Midbrain (tissue), 1 donor: ENCODE measurements at places on chromosomes 7 and 10.

GRCh38 chr7:135745703-135746312 lies 2.8 kb downstream of the FAM180A start:
- DNase-seq = no peak

GRCh38 chr7:87345962-87346371 lies 503 bp downstream of the CROT start:
- DNase-seq = peak; percentile 3

DNA sequence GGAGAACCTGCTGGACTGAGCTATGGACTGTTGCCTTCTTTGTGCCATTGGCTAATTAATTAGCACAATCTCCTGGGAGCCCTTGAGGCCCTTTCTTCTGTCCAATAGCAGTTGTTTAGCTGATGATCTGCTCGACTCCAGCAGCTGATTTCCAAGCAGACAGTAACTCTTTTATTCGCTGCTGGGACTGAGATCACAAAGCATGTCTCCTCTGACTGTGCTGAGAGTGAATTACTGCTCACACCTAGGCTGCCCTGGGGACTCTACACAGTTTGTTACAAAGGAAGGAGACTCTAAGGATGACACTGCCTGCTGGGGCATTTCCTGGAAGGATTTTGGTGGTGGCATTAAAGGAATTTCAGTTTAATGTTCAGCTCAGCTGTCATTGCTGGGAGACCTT lies 31.4 kb downstream of the CASP7 start:
- DNase-seq = peak; percentile 14

- DNase-seq = no peak
These were observed 29.5 kb downstream of the BAG3 start for GRCh38 chr10:119680650-119681081.

GRCh38 chr10:17019696-17020095 lies 109.9 kb downstream of the CUBN start:
- no peak for DNase-seq

GRCh38 chr10:112278871-112279270 lies 4.3 kb upstream of the TECTB start:
- DNase-seq = peak; percentile 16

DNA sequence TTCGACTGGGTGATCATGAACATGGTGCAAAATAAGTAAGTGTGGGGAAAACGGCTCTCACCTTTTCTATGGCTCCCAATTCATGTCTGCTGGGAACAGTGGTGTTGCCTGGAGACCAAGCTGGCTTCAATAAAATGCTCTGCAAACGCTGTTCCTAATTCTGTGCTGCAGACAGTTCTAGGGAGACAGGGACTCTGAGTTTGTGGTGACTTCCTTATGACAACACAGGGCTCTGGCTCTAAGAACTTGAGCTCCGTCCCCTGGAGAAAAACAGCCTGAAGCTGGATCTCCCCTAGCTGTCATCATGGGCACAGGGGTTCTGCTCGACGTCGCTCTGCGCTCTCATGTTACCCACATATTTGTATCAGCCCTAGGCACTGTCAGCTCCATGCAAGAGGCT lies 61.0 kb upstream of the INSYN2A start:
- no peak for DNase-seq

GRCh38 chr10:1708746-1709145 lies 28.6 kb downstream of the ADARB2 start:
- DNase-seq = no peak

GRCh38 chr7:37484426-37485073 lies 35.9 kb upstream of the ELMO1 start:
- peak; percentile 23 for DNase-seq

GRCh38 chr10:6012121-6012905 lies 35.0 kb upstream of the IL15RA start:
- DNase-seq = no peak

DNA sequence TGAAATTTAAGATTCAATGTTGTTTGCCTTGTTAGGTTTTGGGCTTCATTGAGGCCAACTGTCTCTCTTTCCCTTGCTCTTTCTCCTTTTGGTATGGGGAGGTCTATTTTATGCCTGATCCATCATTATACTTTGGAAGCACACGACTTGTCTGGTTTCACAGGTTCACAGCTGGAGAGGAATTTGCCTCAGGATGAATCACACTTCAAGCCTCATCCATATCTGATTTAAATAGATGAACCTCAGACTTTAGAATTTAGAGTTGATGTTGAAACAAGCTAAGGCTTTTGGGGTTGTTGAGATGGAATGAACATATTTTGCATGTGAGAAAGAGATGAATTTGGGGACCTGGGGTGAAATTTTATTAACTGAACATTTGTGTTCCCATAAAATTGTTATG lies 150.5 kb upstream of the IGFBP3 start:
- DNase-seq = no peak

- no peak for DNase-seq
These were observed 14.5 kb downstream of the LIMK1 start for GRCh38 chr7:74097937-74098614.

GRCh38 chr7:69199041-69199440 lies 399.2 kb upstream of the AUTS2 start:
- DNase-seq = no peak

DNA sequence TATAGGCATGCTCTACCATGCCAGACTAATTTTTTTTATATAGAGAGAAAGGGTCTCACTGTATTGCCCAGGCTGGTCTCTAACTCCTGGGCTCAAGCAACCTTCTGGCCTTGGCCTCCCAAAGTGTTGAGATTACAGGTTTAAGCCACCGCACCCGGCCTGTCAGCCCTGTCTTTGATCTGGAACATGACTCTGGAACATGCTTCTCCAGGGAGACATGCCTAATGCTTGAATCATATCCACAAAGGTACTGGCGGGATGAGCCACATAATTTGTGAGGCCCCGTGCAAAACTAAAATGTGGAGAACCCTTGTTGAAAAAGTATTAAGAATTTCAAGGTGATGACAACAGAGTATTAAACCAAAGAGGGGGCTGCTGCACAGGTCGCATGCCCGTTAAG lies 282.8 kb downstream of the ARHGAP12 start:
- no peak for DNase-seq

DNA sequence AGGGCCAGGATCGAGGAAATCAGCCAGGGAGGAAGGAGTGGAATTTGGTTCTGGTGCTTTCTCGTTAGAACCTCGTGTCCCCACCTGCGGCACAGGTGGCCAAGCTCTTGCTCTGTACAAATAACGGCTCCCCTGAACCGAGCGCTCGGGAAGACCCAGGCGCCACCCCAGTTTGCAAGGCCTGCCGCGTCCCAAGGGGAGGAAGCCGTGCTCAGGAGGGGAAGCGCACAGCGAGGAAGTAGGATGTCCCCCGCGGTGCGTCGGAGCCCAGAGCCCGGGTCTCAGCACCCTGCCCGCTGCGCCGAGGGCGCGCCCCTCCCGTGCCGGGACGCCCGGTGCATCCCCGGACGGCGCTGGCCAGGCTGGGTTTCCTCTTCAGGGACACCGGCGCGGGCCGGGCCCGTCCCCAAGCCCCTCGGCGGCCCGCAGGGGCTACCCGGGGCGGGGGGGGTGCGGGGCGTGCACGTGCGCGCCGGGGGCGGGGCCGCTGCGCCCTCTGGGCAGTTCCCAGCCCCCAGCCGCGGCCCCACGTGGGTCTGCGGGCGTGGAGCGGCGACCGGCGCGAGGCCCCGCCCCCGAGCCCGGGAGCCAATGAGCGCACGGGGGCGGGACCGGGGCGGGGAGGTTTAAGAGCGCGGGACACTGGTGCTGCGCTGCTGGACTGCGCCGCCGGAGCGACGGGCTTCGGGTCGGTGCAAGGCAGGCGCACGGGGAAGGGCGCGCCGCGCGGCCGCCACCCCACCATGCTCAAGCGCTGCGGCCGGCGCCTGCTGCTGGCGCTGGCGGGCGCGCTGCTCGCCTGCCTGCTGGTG lies at the start of gene LFNG:
Gene LFNG (plus strand): TSS at position 656 of the 812 bp plus-strand sequence. CDS start 88 bp downstream, at position 744.
- peak; percentile 95 for DNase-seq

GRCh38 chr7:107712025-107712424 lies 31.9 kb upstream of the CBLL1 start:
- DNase-seq = no peak

DNA sequence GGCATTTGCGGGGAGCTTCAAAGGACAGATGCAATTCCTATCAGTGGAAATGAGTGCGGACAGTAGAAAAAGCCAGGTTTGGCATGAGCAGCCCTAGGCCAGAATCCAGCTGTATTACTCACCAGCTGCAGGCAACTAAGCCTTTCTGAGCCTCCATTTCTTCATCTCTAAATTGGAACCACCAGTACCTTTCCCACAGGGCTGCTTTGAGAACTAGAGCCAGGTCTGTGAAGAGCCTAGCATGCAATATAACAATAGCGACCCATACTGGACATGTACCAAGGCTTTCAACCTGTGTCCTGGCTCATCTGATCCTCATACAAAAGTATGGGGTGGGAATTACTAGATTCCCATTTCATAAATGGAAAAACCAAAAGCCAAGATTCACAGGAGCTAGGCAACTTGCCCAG lies 101.0 kb downstream of the GSAP start:
- no peak for DNase-seq

GRCh38 chr7:28067171-28067570 lies 113.4 kb downstream of the JAZF1 start:
- DNase-seq = no peak

GRCh38 chr7:3282457-3282856 lies 18.6 kb upstream of the SDK1 start:
- DNase-seq = no peak

DNA sequence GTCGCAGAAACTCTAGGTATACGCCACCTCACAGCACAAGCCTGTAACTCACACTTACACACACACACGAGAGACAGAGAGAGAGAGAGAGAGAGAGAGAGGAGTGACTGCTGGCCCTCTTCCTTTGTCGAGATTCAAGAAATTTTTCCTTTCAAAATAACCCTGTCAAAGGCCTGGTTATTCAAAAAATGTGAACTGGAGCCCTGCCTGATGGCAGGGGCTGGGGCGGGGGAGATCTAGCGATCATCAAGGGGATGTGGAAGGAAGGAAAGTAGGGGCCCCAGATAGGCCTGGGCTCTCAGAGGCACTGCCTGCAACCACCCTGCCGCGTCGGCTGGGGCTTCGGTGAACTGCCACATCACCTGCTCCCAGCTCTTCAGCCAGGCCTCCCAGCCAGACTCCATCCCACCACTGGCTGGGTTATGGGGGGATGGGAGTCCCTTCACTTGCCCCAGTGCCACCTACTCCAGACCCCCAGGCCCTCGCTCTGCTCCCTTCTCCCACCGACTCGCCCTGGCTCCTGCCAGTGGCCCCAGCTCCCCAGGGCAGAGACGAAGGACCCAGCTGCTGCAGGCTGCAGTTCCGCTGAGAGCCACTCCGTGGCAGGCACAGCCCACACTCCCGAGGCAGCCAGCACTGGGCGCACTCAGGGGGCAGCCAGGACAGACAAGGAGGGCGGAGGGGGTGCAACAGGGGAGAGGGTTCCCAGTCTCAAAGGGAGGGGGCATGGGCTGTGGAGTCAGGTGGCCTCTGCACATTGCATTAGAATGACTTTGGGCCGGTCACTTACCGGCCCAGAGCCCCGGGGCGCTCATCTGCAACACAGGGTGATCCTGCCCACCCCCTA lies 15.3 kb downstream of the KCNH2 start:
- DNase-seq = peak; percentile 66

DNA sequence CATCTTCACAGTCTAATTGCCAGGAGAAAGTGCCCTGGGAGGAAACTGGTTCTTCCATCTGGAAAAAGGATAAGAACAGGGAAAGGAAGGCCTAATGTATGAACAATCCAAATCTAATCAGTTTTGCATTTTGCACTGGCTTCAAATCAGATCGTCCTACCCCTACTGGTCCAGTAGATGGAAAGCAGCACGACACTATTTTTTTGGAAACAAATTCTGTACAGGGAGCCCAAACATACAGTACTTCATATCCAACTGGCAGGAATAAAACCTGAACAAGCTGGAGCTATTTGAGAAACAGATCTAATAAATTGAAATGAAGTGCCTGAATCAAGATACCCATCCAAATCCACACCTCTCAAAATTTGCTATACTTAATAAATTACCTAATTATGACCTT lies 36.5 kb downstream of the ETV1 start:
- DNase-seq = no peak

- DNase-seq = no peak
These were observed 139.6 kb downstream of the ZMYND11 start for GRCh38 chr10:274866-275265.

DNA sequence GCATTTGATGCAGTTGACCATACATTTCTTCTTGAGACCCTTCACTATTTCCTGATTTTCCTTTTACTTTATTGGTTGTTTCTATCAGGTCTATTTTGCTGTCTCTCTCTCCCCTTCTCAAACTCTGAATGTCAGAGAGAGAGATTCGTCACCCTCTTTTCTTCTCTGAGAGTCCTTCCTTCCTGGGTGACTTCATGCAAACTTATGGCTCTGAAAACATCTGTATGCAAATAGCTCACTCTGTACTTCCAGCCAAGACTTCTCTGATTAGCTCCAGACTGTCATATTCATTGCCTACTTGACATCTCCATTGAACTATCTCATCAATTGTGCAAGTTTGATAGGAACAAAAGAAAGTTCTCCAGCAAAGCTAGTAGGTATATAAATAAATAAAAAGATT lies 191.7 kb upstream of the KLF6 start:
- DNase-seq = no peak

DNA sequence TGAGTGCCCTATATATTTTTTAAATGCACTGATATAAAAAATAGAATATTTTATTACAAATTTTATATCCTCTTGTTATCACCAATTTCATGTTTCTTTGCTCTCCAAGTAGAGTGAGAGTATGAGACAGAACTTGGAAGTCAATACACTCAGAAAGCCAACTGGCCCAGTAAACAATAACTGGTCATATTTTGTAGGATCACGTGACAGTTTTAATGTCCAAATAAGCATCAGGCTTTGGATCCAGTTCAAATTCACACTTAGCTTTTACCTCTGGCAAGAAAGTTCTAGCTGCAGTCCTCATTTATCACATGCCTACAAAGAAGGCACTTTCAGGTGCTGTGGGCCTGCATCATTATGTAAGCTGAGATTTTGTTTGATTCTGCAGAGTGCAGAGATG lies 21.6 kb upstream of the TPK1 start:
- DNase-seq = no peak

- no peak for DNase-seq
These were observed 3.4 kb downstream of the HOXA9 start for GRCh38 chr7:27161721-27162560.

- DNase-seq = no peak
These were observed 70.5 kb upstream of the LRRC17 start for GRCh38 chr7:102842284-102842683.

- no peak for DNase-seq
These were observed 73.4 kb upstream of the CTBP2 start for GRCh38 chr10:125233726-125234125.

DNA sequence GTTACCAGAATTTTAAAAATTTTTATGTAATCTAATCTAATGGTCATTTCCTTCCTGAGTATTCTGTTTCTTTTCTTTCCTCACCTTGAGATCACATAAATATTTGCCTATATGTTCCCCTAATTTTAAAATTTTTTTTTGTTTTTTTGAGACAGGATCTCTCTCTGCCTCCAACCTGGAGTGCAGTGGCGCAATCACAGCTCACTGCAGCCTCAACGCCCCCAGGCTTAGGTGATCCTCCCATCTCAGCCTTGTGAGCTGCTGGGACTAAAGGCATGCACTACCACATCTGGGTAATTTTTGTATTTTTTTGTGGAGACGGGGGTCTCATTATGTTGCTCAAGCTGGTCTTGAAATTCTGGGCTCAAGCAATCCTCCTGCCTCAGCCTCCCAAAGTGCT lies 4.1 kb upstream of the PROSER2 start:
- no peak for DNase-seq
